ENCODE measurements at places on chromosomes 12 and 14. TPM values are rescaled to one million over a fixed set of nuclear protein-coding genes. Genes with fewer than 3 reads are reported as not detected.

PRH2 gene
- polyA plus RNA-seq: 0.31 TPM

CLEC1B gene
- polyA plus RNA-seq: 1.3 TPM

KLHL33 gene
- 0.54 TPM for polyA plus RNA-seq

KRT6C gene
- polyA plus RNA-seq: not detected

IL31 gene
- polyA plus RNA-seq: not detected

LRRC10 gene
- polyA plus RNA-seq: not detected

PTPRO gene
- 246 TPM for polyA plus RNA-seq

TRPV4 gene
- 12.0 TPM for polyA plus RNA-seq

DBX2 gene
- 0.07 TPM for polyA plus RNA-seq

TDRD9 gene
- polyA plus RNA-seq: 1.5 TPM

RFLNA gene
- 6.1 TPM for polyA plus RNA-seq

LUM gene
- 135 TPM for polyA plus RNA-seq

IAPP gene
- not detected for polyA plus RNA-seq

SERPINA5 gene
- polyA plus RNA-seq: 11.2 TPM

PPP2R5C gene
- polyA plus RNA-seq: 119 TPM

SPTLC2 gene
- polyA plus RNA-seq: 75.4 TPM

KRT3 gene
- not detected for polyA plus RNA-seq

LPAR5 gene
- 1.7 TPM for polyA plus RNA-seq

SLC16A7 gene
- 6.1 TPM for polyA plus RNA-seq

MTHFD1 gene
- 87.8 TPM for polyA plus RNA-seq

ZFHX2 gene
- polyA plus RNA-seq: 7.8 TPM

NKX2-8 gene
- polyA plus RNA-seq: not detected

SLCO1B3 gene
- polyA plus RNA-seq: not detected

DLGAP5 gene
- polyA plus RNA-seq: 30.6 TPM

ERP27 gene
- polyA plus RNA-seq: 29.1 TPM

Measured in right renal pelvis (tissue), 4 donors.